ENCODE measurements at places on chromosomes 12 and 14.

GRCh38 chr14:74638066-74638465 is 26.0 kb upstream of the LTBP2 start:
- no peak for DNase-seq

DNA sequence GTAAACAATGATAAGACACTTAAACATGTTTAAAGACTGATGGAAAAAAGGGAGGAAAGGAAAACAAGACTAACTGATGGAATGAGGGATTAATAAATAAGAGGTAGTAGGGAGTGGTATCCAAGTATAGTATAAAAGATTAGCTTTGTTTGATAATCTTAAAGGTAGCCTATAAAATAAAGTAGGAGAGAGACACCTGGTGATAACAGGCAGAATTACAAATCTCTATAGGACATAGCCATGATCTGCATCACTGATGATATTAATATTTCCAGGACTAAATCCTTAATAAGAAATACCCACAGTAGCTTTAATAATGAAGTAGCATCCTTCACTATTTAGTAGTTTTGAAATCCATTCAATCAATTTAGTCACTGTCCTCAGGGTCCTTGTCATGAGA is 30.4 kb downstream of the DLGAP5 start:
- peak; percentile 25 for DNase-seq

- DNase-seq = no peak
Measured at GRCh38 chr12:108547686-108548085, 13.3 kb downstream of the SART3 start.

DNA sequence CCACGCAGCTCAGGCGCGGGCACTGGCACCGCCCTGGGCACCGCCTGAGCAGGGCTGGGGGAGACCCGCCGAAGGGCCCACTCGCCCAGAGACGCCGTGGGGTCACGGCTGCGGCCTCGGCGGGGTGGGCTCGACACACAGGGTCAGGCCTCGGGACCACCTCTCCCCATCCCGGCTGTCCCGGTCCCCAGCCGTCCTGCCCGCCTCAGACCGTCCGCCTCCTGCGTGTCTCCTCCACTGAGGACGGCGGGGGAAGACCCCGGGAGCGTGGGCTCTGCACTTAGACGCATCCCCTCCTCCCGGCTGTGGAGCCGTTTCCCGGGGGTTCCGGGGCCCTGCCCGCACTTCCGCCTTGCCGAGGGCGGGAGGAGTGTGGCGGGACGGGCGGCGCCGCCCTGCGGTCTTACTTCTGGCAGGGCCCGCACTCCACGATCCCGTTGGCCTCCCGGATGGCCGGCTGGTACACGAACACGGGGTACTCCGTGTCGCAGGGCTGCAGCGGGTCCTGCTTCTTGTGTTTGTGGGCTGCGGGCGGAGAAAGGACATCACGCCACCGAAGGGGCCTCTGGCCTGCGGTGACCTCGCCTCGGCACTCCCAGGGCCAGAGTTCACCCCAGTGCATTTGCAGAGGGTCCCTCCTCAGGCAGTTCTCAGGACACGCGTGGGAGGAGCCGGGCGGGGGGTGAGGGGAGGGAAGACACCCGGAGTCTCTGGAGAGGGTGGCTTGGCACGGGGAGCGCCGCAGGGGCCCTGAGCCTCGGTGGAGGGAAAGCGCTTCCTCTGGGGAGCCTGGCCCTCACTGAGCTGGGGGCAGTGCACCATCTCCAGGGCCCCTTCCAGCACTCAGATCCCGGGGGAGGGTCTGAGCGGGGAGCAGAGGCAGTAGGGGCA is 23.1 kb upstream of the LRTM2 start:
- DNase-seq = no peak

DNA sequence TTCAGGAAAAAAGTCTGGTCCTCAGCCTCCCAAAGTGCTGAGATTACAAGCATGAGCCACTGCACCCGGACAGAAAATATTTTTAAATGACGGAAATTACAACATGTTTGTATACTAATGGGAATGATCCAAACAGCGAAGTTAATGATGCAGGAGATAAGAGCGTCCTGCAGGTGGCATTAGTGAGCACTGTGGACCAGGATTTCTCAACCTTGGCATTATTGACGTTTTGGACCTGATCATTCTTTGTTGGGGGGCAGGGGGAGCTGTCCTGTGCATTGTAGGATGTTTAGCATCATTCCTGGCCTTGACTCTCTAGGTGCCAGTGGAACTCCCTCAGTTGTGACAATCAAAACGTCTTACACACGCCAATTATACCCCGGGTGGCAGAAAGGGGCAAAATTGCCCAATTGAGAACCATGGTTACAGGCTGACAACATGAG is 34.1 kb downstream of the SCFD1 start:
- DNase-seq = peak; percentile 11

DNA sequence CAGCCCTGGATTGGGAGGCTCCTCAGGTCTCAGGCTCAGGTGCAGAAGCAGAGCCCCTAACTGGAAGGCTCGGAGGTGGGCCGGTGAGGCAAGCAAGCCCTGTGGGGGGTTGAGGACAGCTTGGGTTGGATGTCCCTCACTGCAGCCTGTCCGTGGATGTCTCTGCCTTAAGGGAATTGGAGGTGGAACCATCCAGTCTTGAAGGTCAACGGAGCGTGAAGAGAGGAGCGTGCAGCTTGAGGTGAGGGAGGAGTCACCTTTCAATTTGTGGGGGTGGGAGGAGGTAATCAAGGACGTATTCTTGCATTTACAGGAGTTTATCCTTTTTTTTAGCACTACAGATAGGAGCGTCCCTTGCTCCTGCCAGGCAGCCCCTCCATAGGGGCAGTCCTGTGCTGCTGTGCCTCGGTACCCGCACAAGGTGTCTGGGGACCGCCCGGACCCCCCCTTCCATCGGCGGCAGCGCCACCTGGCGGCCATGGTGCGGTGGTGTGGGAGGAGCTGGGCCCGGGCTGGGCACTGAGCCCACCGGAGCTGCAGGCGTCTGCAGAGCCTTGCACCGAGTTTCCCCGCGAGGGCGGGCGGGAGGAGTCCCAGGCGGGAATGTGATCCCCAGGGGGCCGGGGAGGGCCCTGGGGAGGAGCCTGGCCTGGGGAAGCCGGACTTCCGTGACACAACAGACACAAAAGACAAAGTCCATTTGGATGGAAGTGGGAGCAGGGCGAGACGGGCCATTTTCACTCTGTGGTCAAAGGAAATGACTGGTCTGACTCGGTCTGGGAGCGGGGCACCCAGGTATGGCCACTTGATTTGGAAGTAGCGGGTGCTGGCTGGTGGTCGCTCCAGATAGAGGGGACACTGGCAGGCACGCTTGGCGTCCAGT is 864 bp downstream of the DNAJC22 start:
- DNase-seq = peak; percentile 84

GRCh38 chr14:92922883-92923743 is at the start of gene CHGA:
TSS of gene CHGA (plus strand) at chr14:92923150. CDS start at chr14:92923360, 210 bp downstream.
- DNase-seq = no peak

GRCh38 chr12:9127484-9127883 is 11.8 kb upstream of the A2M start:
- no peak for DNase-seq

GRCh38 chr12:82886671-82887340 is 200.1 kb downstream of the TMTC2 start:
- no peak for DNase-seq

- DNase-seq = no peak
Measured at GRCh38 chr12:100716945-100717732, 77.4 kb upstream of the ANO4 start.

- peak; percentile 98 for DNase-seq
Measured at GRCh38 chr12:89162589-89163261, 189.6 kb downstream of the DUSP6 start.

- no peak for DNase-seq
Measured at GRCh38 chr14:66140213-66140918, 345.8 kb upstream of the CCDC196 start.

- DNase-seq = no peak
Measured at GRCh38 chr12:68602720-68603119, 8.0 kb upstream of the RAP1B start.

DNA sequence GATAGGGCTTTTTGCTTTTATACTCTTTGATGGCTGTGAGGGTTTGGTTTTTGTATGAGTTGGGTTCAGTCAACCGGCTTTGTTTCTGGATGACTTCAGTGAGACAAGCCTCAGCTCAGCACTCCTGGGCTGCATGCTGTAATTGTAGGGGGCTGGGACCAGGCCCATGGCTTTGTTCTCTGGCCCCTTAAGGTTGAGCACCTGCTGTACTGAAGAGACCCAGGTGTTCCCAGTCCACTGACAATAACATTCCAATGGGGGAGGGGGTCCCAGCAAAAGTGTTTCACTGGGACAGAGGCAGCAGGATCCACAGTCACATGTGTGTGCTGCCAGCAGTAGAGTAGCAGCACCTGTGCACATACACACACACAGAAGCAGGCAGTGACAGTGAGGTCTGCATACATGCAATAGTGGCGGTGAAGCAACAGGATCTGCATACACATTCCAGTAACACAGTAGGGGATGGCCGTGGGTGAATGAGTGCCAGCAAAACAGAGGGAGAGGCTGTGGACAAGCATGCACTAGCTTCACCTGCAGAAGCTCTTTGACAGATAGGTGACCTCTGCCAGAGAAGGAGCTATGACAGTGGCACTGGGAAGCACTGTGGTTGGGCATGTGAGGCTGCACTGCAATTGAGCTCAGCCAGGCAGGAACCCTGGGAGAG is 240.4 kb downstream of the ASCL1 start:
- no peak for DNase-seq

DNA sequence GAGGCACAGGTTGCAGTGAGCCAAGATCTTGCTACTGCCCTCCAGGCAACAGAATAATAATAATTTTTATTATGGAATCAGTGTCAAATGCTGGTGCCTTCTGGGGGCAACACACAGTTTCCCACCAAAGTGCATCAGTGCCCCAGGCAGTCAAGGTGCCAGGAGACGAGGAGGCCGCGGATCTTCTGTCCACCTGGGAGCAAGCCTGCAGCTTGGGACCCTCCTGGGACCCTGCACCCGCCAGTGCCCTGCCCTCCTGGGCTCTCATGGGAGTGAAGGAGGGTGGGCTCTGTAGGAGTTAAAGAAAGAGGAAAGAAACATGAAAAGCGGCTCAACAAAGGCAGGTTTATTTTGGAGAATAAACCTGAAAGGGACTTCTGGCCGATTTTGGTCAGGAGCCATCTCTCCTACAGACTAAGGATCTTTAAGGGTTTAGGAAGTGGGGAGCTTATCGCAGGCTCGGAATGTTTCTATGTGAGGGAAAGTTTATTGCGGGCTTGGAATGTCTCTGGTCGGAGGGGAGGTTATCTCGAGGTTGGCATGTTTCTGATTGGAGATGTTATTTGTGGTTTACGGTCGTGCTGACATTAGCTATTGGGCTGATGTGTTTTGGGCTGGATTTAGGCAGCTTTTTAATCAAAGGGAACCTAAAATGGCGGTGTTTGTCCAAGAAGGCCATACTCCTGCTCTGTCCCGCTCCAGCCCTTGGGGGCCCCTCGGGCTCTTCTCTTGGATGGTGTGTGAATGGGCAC is 1.1 kb upstream of the ASPG start:
- DNase-seq = peak; percentile 14

DNA sequence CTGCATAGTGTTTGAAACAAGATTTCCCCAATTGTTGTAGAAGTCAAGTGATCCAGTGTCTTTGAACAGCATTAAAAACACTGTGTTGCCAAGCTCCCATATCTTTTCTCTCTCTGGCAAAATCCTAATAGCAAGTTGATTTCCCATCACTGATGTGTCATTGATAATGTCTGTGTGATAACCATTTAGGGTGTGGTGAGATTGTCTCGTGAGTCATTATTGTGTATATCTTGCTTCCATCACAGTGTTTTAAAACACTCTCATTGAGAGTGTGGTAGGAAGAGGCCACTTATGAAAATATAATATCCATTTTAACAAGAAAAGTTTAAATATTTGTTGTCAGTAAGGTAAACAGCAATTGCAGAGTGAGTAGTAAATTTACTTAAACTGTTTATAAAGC is 74.7 kb downstream of the PRORP start:
- DNase-seq = peak; percentile 2
